Tongue (tissue), 3 donors: ENCODE measurements at places on chromosomes 2 and 18.

DNA sequence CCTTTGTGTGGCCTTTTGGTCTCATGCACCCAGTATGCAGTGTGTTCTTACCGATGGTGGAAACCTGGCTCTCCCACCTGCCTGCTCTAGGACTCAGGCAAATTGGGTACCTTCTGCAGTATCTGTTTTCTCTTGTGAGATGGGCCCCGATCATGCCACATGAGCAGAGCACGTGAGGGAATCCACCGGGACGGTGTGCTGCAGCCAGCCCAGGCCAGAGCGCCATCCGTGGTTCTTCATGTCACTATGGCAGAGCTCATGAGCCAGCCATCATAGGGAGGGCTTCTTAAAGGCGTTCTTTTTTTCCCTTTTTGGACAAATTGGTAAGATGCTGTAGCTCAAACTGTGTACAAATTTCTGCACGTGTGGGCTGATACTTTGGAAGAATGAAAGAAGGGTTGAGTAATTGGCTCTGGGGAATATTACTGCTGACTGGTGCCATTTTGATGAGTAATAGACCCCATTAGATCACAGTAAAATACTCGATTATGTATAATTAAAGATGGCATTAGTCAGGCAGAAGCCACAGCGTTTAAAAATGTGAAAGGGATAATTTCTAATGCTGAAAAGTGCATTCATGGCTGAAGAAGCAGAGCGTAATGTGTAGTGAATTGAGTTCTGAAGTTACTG, 19.2 kb downstream of the SH3RF3 start:
- no peak for DNase-seq

DNA sequence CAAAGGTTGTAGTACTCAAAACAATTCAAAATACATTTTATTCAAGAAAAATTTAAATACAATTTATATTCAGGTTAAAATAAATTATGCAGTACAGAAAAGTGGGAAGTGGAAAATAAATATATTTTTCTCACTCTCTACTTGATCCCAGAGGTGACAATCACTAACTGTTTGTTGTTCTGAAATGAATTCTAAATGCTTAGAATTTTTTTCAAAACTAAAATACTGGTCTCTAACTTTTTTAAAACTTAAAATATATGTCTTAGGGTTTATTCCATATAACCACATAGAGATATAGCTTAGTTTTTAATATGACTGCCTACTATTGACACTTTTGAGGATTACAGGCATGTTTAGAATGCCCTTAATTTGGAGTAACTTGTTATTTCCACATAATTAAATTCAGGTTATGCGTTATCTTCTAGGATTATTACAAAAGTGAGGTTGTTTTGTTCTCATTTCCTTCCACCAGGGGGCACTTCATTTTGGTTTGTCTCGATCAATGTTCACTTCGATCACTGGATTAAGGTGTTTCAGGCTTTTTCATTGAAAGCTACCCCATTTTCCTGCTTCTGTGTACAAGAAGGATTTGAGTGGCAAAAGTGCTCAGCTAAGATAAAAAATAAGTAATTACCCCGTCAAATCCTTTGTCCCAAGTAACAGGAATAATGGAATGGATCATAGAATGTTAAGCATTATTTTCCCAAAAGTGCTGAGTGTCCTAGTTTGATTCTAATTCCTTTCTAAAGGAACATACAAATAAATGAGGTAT, 27.1 kb upstream of the TFPI start:
- peak; percentile 69 for DNase-seq

GRCh38 chr18:38868757-38869156, 1303.2 kb upstream of the CELF4 start:
- DNase-seq, result no peak

GRCh38 chr2:173354582-173355131, at the start of gene CDCA7:
Gene CDCA7 (plus strand): TSS chr2:173354872. CDS start chr2:173354964, 92 bp downstream.
- DNase-seq, result peak; percentile 87

- peak; percentile 31 for DNase-seq
Observed at GRCh38 chr18:10374636-10375293, 79.7 kb upstream of the APCDD1 start.
